ENCODE measurements at places on chromosomes 11 and 22. TPM values are rescaled to one million over a fixed set of nuclear protein-coding genes. Genes with fewer than 3 reads are reported as not detected.

- H3K27ac ChIP-seq: peak overlapping the region; percentile 66
- no peaks in the 10 kb centered on the region for H3K27me3 ChIP-seq
- H3K4me3 ChIP-seq: peak overlapping the region; percentile 7
- peaks cover 67% of the 10 kb centered on the region for H3K4me1 ChIP-seq
- H3K36me3 ChIP-seq: no peaks in the 10 kb centered on the region
- no peak for DNase-seq
Measured at GRCh38 chr22:20464912-20465758, 27.5 kb upstream of the SCARF2 start.

DNA sequence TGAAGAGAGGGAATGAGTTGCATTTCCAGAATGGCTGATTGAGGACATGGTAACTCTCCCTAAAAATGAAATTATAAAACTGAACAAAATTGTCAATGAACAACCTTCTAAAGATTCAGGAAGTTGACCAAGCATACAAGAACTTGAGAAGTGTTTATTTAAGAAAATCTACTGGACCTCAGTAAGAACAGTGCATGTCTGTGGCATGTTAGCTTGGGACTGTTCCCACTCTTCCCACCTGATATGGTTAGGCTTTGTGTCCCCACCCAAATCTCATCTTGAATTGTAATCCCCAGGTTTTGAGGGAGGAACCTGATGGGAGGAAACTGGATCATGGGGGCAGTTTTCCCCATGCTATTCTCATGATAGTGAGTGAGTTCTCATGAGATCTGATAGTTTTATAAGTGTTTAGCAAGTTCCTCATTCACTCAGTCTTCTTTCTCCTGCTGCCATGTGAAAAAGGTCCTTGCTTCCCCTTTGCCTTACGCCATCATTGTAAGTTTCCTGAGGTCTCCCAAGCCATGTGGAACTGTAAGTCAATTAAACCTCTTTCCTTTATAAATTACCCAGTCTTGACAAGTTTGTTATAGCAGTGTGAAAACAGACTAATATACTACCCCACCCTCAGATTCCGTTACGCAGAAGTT is 15.4 kb downstream of the MS4A13 start:
- no peak for DNase-seq
- no peaks in the 10 kb centered on the region for H3K27me3 ChIP-seq
- H3K4me3 ChIP-seq: no peak overlapping the region
- no peaks in the 10 kb centered on the region for H3K36me3 ChIP-seq
- no peak overlapping the region for H3K27ac ChIP-seq

Gene NCR3LG1
- polyA plus RNA-seq: 0.03 TPM

Gene KCNJ11
- polyA plus RNA-seq: 0.09 TPM

DNA sequence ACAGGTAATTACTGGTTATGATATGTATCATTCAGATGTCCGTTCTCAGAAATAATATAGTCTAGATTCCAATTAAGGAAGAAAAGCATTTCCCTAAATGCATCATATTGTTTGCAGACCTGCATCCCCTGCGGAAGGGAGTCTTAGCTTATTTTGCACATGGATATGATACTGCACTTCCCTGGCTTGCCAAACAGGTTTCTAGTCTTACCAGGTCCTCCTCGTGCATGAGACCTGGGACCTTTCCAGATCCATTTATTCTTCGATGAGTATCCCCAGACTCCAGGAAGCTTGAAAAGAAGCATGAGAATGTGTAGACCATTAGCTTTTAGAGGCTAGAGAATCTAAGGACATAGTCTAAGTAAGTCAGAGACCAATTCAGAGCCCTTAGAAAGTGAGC is 30.6 kb downstream of the CYB5R2 start:
- H3K4me1 ChIP-seq: no peaks in the 10 kb centered on the region
- no peaks in the 10 kb centered on the region for H3K36me3 ChIP-seq
- H3K4me3 ChIP-seq: no peak overlapping the region
- DNase-seq: no peak

Gene C1QTNF4
- polyA plus RNA-seq: not detected

GRCh38 chr11:28231475-28231874 is 123.3 kb downstream of the METTL15 start:
- H3K27me3 ChIP-seq: no peaks in the 10 kb centered on the region
- no peak overlapping the region for H3K27ac ChIP-seq
- H3K4me3 ChIP-seq: no peak overlapping the region
- H3K36me3 ChIP-seq: no peaks in the 10 kb centered on the region
- DNase-seq: no peak
- no peaks in the 10 kb centered on the region for H3K4me1 ChIP-seq

- DNase-seq: no peak
- H3K27me3 ChIP-seq: no peaks in the 10 kb centered on the region
- H3K4me3 ChIP-seq: no peak overlapping the region
- H3K36me3 ChIP-seq: no peaks in the 10 kb centered on the region
Measured at GRCh38 chr11:123532131-123532530, 102.1 kb downstream of the GRAMD1B start.

GRCh38 chr11:103903621-103904323 is 132.7 kb upstream of the DDI1 start:
- H3K4me3 ChIP-seq: no peak overlapping the region
- no peak overlapping the region for H3K27ac ChIP-seq
- no peaks in the 10 kb centered on the region for H3K27me3 ChIP-seq
- H3K4me1 ChIP-seq: no peaks in the 10 kb centered on the region
- no peak for DNase-seq

- DNase-seq: no peak
- no peaks in the 10 kb centered on the region for H3K36me3 ChIP-seq
- no peak overlapping the region for H3K4me3 ChIP-seq
- peaks cover 29% of the 10 kb centered on the region for H3K4me1 ChIP-seq
- H3K27me3 ChIP-seq: peaks cover 31% of the 10 kb centered on the region
Measured at GRCh38 chr11:10310301-10310841, 5.5 kb downstream of the ADM start.

Gene SNX32
- polyA plus RNA-seq: 0.77 TPM

Gene PHLDA2
- polyA plus RNA-seq: 1.3 TPM

DNA sequence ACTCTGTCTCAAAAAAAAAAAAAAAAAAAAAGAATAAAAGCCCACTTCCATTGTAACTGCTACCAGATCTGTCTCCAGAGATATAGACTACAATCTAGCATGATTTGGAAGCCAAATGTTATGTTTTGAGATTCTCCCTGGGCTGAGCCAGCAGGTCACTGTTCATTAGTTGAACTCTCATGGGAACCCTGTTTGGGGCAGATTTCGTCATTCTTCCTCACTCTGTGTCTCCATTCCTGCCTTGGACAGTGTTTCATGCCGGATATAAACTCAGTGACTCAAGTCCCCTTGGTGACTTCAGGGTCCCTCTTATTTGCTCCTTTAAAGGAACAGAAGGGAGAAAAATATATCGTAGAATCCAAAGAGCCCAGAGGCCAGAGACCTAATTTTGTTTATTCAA is 378.1 kb downstream of the LARGE1 start:
- no peak overlapping the region for H3K4me3 ChIP-seq
- no peaks in the 10 kb centered on the region for H3K36me3 ChIP-seq
- H3K27me3 ChIP-seq: no peaks in the 10 kb centered on the region
- no peak overlapping the region for H3K27ac ChIP-seq
- no peak for DNase-seq

DNA sequence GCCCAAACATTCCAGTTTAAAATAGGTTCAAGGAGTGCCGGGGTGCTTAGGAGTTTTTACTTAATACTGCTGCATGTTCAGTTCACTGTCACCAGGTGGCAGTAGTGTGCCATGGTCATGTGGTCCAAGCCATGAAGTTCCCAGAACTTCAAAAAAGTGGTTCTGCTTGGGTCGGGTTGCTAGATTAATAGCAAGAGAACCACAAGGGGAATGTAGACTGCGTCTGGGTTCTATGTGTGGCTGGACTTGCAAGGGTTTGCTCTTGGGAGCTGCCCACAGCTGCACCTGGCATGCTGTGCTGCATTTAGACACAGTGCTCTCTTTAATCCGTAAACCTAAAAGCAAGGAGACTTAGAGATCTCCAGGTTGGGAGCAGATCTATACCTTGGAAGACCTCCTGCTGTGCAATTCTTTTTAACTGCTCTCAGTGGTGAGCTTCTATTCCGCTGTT is 6.5 kb upstream of the SPON1 start:
- H3K4me1 ChIP-seq: peaks cover 9% of the 10 kb centered on the region
- DNase-seq: peak; percentile 51
- no peak overlapping the region for H3K4me3 ChIP-seq

DNA sequence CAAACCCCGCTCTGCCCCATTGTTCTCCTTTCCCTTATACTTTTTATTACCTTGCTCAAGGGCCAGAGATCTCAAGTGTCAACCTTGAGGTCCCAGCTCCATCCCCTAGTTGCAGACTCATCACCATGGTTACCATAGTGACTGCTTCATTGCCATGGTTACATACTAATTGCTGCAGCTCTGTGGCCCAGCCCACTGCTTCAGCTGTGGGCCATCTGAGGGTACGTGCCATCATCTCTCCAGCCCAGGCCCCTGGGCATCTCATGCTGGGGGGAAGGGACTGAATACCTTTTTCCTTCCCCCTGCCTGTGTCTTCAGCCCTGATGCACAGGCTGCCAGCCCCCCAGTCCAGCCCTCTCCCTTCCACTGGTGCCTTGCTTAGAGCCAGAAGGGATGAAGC is 22.2 kb downstream of the TREH start:
- H3K4me1 ChIP-seq: peaks cover 7% of the 10 kb centered on the region
- no peak overlapping the region for H3K27ac ChIP-seq
- H3K4me3 ChIP-seq: no peak overlapping the region
- DNase-seq: no peak
- H3K36me3 ChIP-seq: no peaks in the 10 kb centered on the region

DNA sequence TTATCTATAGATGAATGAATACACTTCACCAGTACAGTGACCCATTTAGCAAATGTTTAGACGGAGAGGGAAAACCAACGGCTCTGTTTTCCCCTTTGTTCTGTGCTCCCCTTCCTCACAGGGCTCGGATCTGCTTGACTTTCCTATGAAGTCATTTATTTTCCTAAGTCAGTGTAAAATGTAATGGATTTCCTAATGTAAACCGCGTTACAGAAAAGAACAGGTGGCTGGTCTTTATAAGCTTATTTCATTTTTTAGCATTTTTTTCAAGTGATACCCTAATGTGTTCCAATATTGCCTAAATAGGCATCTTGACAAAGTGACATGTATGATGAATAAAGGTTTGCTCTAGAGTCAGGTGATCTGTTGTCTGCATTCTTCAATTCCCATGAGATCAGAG is 207.5 kb downstream of the PGR start:
- no peak for DNase-seq
- no peak overlapping the region for H3K4me3 ChIP-seq
- H3K36me3 ChIP-seq: no peaks in the 10 kb centered on the region

GRCh38 chr22:19841641-19842392 is 12.9 kb downstream of the GNB1L start:
- H3K27me3 ChIP-seq: no peaks in the 10 kb centered on the region
- no peak for DNase-seq
- no peak overlapping the region for H3K27ac ChIP-seq
- H3K36me3 ChIP-seq: no peaks in the 10 kb centered on the region
- no peak overlapping the region for H3K4me3 ChIP-seq

DNA sequence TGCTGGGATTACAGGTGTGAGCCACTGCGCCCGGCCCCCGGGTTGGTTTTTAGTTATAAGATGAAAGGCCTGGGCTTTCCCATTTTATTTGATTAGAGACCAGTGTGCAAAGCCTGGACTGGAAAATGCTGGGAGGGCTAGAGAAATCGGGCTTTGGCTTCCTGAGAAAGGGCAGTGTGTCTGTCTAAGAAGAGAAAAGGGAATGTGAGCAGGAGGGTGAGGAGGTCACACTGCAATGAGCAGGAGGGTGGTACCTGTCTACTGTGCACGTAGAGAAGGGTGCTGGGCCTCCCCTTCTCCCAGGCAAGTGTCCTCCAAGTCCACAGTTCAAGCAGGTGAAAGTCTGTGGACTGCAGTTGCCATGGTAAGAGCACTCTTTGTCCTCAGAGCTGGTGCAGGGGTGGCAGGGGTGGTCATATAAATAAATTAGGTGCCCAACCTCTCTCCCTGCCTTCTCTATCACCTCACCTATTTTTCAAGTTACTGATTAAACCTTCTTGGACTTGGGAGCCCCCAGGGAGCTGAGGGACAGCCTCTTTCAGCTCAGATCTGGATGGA is 30.8 kb downstream of the SLC5A1 start:
- H3K4me3 ChIP-seq: no peak overlapping the region
- H3K27me3 ChIP-seq: no peaks in the 10 kb centered on the region
- H3K36me3 ChIP-seq: no peaks in the 10 kb centered on the region
- no peaks in the 10 kb centered on the region for H3K4me1 ChIP-seq
- no peak for DNase-seq

DNA sequence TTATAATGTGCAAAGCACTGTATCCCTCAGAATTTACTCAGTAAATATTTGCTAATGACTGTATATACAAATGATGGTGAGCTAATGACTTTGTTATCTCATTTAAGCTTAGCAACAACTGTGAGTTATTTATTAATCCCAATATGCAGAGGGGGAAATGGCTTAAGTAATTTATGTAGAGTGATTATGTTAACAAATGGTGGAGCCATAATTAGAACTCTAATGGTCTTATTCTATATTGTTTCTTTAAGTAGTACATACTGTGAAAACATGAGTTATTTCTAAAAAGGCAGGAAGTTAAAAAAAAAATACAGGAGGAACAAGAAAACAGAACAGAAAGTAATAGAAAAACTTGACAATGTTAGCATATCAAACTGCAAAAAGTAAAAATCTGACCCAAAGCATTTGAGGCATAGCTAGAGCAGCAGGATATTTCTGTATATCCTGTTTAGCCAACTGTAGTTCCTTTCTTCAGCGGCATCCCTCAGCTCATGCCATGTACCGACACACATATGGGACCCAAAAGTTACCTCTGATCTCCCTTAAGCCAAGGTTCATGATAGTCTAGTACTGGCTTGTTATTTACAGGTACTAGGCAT is 94.2 kb downstream of the FCHSD2 start:
- no peak overlapping the region for H3K4me3 ChIP-seq
- peaks cover 13% of the 10 kb centered on the region for H3K4me1 ChIP-seq
- H3K36me3 ChIP-seq: no peaks in the 10 kb centered on the region
- no peaks in the 10 kb centered on the region for H3K27me3 ChIP-seq

- H3K4me1 ChIP-seq: no peaks in the 10 kb centered on the region
- no peak for DNase-seq
- H3K36me3 ChIP-seq: no peaks in the 10 kb centered on the region
- H3K4me3 ChIP-seq: no peak overlapping the region
Measured at GRCh38 chr22:46569055-46569847, 31.8 kb upstream of the CELSR1 start.

Gene SORL1
- polyA plus RNA-seq: 220 TPM

Gene SEPTIN5
- not detected for polyA plus RNA-seq

DNA sequence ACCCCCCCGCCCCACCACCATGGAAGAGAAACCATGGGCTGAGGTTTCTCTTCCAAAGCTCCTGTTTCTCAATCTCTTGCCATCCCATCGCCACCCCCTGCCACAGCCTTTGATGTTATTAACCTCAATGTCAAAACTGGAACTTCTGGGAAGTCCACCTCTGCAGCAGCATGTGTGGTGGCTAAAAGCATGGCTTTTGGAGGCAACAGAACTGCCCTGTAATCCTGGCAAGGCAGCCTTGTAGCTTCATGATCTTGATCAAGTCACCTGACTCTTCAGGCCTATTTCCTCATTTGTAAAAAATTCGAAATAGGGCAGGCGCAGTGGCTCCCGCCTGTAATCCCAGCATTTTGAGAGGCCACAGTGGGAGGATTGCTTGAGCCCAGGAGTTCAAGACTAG is 3.5 kb upstream of the COX8A start:
- H3K4me1 ChIP-seq: peaks cover 6% of the 10 kb centered on the region
- no peak for DNase-seq
